WTC11 (cell line): ENCODE measurements at places on chromosomes 5 and 9.
A peak's percentile ranks its signal among the peaks of the same experiment; 100 is the strongest.

DNA sequence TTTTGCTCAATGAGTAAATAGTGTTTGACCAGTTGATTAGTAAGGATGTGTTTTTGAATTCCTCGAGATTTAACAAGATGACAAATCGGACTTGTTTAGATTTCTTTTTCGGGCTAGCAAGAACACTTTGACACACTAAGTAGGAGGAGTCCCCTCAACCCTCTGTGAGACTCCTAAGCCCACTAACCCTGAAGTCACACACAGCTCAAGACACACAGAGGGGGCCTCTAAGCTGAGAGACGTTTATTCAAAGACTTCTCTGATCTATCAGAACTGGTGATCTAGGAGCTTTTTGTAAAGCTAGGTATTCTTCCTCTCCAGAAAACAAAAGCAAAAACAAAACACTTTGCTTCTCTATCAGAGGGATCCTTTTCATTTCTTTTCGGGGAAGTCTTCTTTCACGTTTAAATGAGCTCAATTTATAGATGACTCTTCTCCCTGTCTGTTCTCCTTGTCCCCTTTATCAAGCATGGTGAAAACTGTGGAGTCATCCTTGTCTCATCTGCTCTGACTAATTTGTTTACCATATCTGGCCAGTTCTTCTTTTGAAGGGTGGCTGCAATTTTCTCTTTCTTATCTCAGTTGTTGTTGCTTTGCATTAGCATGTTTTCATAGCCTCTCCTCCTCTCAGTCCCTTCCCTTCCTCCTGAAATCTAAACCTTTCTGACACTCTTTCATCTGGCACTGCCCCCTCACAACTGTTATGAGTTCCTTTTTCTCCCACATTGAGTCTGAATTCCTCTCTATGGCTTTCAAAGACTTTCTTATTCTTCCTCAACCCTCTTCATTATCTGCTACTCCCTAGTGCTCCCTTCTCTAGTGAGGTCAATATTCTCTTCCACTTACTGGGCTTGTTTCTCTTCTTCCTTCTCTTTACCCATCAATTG, 68.5 kb upstream of the RAI14 start:
- peaks cover 15% of the 10 kb centered on the region for H3K4me1 ChIP-seq
- no peak for DNase-seq
- H3K36me3 ChIP-seq, result no peaks in the 10 kb centered on the region
- peak overlapping the region; percentile 5 for H3K27ac ChIP-seq
- H3K4me3 ChIP-seq, result no peak overlapping the region

DNA sequence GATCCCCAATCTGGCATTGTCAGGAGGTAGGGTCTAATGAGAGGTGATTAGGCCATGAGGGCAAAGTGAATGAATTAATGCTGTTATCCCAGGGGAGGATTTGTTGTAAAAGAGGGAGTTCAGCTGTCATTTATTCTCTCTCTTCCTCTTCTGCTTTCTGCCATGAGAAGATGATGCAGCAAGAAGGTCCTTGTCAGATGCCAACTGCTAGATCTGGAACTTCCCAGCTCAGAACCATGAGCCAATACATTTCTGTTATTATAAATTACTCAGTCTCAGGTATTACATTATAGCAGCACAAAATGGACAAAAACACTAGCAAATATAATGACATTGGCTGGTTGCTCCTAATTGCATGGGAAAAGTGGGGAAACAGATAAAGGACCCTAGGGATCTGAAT, 15.6 kb upstream of the BICD2 start:
- H3K4me3 ChIP-seq, result no peak overlapping the region
- H3K27ac ChIP-seq, result no peak overlapping the region
- H3K36me3 ChIP-seq, result no peaks in the 10 kb centered on the region

- peaks cover 21% of the 10 kb centered on the region for H3K4me1 ChIP-seq
- H3K36me3 ChIP-seq, result no peaks in the 10 kb centered on the region
- DNase-seq, result no peak
- no peak overlapping the region for H3K4me3 ChIP-seq
Observed at GRCh38 chr9:36996706-36997086, 37.4 kb downstream of the PAX5 start.

DNA sequence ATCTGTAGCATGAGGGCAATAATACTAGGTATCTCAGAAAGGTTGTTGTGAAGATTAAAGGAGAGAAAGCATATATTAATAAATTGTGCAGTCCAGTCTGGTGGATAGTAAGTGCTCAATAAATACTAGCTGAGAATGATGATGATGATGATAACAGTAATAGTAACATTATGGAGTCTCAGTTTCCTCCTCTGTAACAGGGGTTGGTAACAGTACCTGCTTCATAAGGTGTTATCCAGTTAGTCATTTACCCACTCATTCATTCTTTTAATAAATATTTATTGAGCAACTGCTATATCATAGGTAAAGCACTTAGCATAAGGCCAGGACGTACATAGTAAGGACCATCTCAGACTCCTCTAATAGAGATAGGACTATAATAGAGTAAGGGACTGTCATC, 7.6 kb downstream of the SLC6A7 start:
- no peak overlapping the region for H3K27ac ChIP-seq
- no peaks in the 10 kb centered on the region for H3K4me1 ChIP-seq
- no peak overlapping the region for H3K4me3 ChIP-seq
- no peak for DNase-seq
- peaks cover 8% of the 10 kb centered on the region for H3K27me3 ChIP-seq

GRCh38 chr9:85521371-85522197, 220.2 kb downstream of the AGTPBP1 start:
- H3K4me1 ChIP-seq, result peaks cover 7% of the 10 kb centered on the region
- H3K4me3 ChIP-seq, result peak overlapping the region; percentile 77
- no peak overlapping the region for H3K27ac ChIP-seq

DNA sequence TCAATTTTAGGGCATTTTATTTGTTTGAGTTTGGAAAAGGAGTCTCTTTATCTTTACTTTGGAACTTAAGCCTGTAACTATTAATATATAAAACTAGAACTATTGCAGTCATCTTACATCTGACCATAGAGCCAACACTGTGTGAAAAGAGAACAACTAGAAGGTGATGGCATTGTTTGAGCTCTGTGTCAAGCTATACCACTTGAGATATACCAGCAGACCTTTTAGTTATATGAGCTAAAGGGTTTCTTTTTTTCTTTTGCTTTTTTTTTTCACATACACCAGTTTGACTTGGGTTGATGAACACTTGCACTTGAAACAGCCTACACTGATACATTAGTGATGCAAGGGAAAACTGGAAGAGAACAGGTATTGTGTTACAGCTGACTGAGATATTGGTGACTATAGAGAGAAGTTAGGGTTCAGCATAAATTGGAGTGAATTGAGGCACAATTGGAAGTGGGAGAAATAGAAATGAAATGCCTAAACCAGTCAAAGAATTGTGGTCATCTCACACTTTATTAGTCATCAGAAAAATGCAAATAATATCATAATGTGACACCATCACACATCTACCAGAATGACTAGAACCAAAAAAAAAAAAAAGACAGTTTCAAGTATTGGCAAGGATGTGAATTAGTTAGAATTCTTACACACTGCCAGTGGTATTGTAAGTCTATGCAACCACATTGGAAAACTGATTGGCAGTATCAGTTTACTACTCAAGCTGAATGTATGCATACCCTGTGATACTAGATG, 60.9 kb downstream of the ADRB2 start:
- peaks cover 9% of the 10 kb centered on the region for H3K4me1 ChIP-seq
- H3K27me3 ChIP-seq, result no peaks in the 10 kb centered on the region
- H3K4me3 ChIP-seq, result no peak overlapping the region
- DNase-seq, result no peak

GRCh38 chr5:54520438-54520846, 2.9 kb downstream of the SNX18 start:
- H3K36me3 ChIP-seq, result peaks cover 9% of the 10 kb centered on the region; the same call in 1 of the 2 replicates
- peaks cover 14% of the 10 kb centered on the region for H3K27me3 ChIP-seq
- DNase-seq, result no peak
- peaks cover 51% of the 10 kb centered on the region for H3K4me1 ChIP-seq

- DNase-seq, result peak; percentile 50
- H3K4me1 ChIP-seq, result peaks cover 41% of the 10 kb centered on the region
- H3K4me3 ChIP-seq, result no peak overlapping the region
- no peaks in the 10 kb centered on the region for H3K36me3 ChIP-seq
Observed at GRCh38 chr9:128409978-128410377, 10.7 kb upstream of the CERCAM start.

GRCh38 chr9:95486318-95486717, 30.5 kb downstream of the PTCH1 start:
- H3K4me3 ChIP-seq, result no peak overlapping the region
- peaks cover 3% of the 10 kb centered on the region for H3K36me3 ChIP-seq
- H3K4me1 ChIP-seq, result peaks cover 49% of the 10 kb centered on the region
- H3K27me3 ChIP-seq, result no peaks in the 10 kb centered on the region
- peak overlapping the region; percentile 19; the same call in 1 of the 2 replicates for H3K27ac ChIP-seq

GRCh38 chr5:40268088-40268487, 411.6 kb upstream of the PTGER4 start:
- H3K36me3 ChIP-seq, result no peaks in the 10 kb centered on the region
- no peak overlapping the region for H3K4me3 ChIP-seq
- no peak for DNase-seq
- H3K27ac ChIP-seq, result no peak overlapping the region
- no peaks in the 10 kb centered on the region for H3K27me3 ChIP-seq

DNA sequence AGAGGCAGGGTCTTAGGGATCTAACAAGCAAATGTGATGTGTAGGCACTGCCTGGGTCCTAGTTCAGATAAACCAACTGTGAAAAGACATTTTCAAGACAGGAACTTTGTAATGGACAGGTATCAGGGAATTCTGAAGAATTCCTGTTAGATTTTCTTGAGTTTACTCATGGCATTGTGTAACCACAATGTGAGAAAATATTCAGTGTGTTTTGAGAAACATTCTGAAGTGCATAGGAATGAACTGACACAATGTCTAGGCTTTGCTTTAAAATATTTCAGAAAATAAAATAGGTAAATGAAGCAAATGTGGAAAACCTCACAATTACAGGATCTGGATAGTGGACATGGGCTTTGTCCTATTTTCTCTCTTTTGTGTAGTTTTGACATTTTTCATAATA, 15.2 kb upstream of the AFAP1L1 start:
- no peaks in the 10 kb centered on the region; the same call in 1 of the 2 replicates for H3K27me3 ChIP-seq
- H3K4me1 ChIP-seq, result no peaks in the 10 kb centered on the region
- H3K4me3 ChIP-seq, result no peak overlapping the region
- no peaks in the 10 kb centered on the region for H3K36me3 ChIP-seq
- no peak for DNase-seq
